ENCODE measurements at places on chromosomes 7 and 10.

DNA sequence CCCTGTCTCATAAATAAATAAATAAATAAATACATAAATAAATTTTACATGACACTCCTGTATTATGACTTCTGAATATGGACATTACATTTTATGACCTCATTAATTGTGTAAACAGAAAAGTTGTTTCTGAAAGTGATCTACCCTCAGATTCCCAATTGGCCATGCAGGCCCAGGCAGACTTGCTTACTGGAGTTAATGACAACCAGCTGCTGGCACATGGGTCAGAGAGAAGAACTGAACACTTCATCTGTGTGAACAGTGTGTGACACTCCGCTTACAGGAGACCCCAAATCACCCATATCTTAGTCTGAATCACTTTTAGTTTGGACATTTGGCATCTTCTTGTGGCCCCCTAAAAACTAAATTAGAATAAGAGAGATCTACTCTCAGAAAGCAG, 31.4 kb downstream of the PARP12 start:
- DNase-seq, result no peak

GRCh38 chr10:131213741-131214505, 97.6 kb downstream of the TCERG1L start:
- no peak for DNase-seq

DNA sequence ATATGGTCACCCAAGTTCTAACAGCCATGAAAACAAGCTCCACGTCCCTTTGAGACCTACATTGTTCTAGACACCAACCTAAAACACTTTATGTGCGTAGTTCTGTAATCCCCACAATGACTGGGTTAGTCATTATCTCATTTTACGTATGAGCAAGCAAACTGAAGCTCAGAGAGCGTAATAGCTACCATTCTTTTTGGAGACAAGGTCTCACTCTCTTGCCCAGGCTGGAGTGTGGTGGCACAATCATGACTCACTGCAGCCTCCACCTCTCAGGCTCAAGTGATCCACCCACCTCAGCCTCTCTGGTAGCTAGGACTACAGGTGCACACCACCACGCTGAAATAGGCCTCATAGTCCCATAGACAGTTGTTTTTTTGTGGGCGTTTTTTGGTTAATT, 10.5 kb downstream of the DAGLB start:
- DNase-seq, result no peak

GRCh38 chr10:110138197-110138812, 69.1 kb upstream of the MXI1 start:
- DNase-seq, result peak; percentile 79

DNA sequence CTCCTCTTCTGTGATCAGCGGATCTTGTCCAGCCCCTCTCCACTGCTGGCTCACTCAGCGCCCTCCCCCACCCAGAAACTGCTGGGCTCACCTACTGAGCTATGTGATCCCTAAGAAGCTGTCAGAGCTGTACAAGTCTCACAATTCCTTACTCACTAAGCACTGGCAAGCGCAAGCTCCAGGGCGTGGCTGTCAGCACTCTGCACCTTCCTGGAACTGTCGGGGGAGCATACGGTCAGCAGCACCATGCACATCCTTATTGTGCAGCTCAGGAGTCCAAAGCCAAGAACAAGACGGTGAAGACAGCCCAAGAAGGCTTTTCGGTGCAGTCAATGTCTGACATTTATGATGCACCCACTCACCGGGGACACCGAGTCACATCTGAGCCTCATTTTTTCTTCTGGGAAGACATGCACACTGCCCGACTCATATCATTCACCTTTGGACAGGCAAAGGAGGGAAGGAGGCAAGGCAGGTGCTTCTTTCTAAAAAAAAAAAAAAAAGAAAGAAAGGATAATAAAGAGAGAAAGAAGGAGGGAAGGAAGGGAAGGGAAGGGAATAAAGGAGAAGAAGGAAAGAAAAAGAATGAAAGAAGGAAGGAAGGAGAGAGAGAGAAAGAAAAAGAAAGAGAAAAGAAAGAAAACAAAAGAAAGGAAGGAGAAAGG, 56.3 kb downstream of the ASB13 start:
- DNase-seq, result no peak

GRCh38 chr7:42100156-42100508, 136.9 kb downstream of the GLI3 start:
- DNase-seq, result no peak

- no peak for DNase-seq
Observed at GRCh38 chr10:29102636-29103035, 186.2 kb upstream of the LYZL1 start.

GRCh38 chr10:30324448-30325110, 24.5 kb downstream of the MTPAP start:
- no peak for DNase-seq

GRCh38 chr7:129970816-129971215, 18.1 kb upstream of the UBE2H start:
- no peak for DNase-seq

GRCh38 chr10:29256586-29256985, 32.3 kb upstream of the LYZL1 start:
- DNase-seq, result no peak

GRCh38 chr7:50335795-50336754, 31.6 kb downstream of the IKZF1 start:
- no peak for DNase-seq

GRCh38 chr10:17882557-17882956, 69.2 kb upstream of the SLC39A12 start:
- no peak for DNase-seq

GRCh38 chr7:108232076-108232475, 101.9 kb upstream of the LAMB4 start:
- DNase-seq, result no peak

GRCh38 chr10:30384701-30385201, 35.7 kb upstream of the MTPAP start:
- DNase-seq, result peak; percentile 36

GRCh38 chr7:26165950-26166683, 14.1 kb downstream of the NFE2L3 start:
- DNase-seq, result no peak

GRCh38 chr10:6409971-6410643, 170.0 kb downstream of the PRKCQ start:
- DNase-seq, result no peak

DNA sequence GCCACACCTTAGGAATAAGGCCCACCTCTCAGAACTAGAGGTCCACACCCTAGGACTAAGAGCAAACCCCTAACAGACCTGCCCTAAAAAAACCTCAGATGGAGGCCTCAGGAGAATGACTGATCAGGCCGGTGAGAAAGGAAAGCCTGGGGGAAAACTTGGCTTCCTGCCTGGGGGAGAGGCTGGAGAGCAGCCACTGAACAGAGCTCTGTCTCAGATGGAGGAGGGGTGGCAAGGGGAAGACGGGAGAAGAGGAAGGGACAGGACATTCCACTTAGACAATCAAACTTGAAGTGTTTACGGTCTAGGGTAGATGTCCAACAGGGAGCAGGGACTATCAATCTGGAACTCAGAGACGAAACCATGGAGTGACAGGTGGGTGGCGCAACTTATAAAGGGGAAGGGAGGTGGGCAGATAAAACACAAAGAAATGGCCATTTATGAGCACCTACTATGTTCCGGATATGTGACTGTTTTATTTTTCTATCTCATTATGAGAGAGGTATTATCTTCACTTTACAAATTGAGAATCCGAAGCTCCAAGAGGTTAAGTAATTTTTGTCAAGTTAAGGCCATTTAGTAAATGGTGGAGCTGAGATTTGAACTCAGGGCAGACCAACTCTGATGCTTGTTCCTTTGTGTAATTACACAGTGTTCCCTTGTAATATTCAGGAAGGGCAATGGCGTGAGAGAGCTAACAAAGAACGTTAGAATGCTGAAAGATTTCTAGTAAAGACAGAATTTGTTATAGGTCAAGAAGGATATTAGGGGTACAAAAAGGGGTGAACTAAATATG, 82.6 kb downstream of the DNMBP start:
- DNase-seq, result peak; percentile 46

DNA sequence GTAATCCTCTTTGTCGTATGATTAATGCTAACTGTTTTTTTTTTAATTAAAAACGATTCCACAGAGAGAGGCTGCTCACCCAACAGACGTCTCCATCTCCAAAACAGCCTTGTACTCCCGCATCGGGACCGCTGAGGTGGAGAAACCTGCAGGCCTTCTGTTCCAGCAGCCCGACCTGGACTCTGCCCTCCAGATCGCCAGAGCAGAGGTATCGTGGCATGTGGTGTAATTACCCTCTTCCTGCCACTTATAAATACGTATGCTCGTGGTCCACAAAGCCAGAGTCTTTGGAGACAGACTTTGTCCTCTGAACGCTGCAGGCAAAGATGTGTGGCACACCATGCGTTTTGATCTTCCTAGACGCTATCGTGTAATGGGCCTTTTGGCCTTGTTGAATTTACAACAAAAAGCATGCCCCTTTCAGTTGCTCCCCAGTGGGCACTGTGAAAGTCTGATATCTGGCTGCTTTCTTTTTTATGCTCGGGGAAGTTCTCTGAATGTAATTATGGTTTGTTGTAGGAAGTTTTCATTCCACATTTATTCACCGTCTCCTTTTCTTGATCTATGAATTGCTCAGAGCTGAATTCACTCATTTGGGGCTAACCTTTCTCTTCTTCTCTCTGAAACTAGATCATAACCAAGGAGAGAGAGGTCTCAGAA, 33.6 kb upstream of the BTBD16 start:
- peak; percentile 92 for DNase-seq

DNA sequence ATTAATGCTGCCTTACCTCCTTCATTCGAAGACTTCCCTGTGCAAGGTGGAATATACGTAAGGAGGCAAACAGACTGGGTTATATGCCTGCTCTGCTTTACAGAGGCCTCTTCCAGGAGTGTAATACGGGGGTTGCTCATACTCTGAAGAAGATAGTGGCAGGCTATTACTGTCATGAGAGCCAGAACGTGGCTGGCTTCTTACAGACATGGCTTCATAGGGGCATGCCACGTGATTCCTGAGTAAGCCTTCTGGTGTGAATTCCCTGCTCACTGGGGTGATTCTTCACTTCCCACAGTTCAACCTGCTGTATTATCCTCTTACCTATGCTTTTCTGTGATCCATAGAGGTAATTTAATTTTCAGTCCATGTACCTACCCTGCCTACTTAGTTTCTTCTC, 141.8 kb downstream of the ST7 start:
- no peak for DNase-seq

DNA sequence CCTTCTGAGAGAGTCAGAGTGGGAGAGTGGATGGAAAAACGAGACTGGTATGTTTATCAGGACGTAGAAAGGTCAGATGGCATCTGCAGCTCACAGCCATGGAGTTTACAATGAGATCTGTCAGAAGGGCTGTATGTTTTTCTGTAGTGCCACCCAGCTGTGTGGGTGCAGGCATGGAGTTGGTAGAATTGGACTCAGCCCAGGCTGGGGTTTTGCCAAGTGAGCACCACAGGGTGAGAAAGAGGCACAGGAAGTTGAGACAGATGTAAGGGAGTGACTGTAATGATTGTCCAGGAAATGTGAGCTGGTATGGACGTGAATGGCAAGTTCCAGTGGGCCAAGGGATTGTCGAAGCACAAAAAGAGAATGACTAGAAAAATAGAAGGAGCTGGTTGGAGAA, 9.1 kb upstream of the ZYX start:
- peak; percentile 25 for DNase-seq

DNA sequence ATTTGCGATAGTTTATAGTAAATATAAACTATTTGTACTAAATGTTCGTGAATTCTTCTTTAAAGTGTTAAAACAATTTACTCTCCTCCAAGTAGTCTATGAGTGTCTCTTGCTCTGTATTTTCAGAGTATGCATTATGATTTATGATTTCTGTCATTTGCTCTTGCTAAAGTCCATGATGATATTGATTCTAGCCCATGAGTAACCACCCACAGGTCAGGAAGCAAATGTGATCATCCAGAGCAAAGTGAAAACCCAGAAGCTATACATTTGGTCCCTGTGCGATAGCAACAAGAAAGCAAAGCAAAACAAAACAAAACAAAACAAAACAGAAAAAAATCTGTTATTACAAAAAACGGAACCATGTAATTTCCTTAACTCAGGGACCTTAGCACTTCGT, 225.9 kb downstream of the HDAC9 start:
- DNase-seq, result no peak

DNA sequence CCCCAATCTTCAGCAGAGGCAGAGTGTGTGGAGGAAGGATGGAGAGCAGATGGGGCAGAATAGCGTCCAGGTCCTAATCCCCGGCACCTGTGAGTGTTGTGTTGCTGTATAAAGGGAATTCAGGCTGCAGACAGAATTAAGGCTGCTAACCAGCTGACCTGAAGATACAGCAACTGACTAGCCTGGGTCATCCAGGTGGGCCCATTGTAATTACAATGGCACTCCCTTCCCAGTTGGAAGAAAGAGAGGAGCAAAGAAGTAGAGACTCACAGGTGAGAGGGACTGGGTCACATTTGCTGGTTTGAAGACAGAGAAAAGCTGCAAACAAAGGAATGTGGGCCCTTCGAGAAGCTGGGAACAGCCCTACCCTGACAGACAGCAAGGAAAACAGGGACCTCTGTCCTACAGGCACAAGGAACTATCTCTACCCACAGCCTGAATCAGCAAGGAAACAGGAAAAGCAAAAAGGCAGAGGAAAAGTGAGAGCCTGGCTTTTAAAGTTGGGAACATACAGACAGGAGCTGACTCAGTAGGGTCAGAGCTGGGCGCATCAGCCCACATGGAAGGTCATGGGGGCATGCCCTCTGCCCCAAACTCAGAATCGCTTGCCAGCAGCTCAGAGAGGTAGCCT, 11.6 kb upstream of the TMEM72 start:
- no peak for DNase-seq

DNA sequence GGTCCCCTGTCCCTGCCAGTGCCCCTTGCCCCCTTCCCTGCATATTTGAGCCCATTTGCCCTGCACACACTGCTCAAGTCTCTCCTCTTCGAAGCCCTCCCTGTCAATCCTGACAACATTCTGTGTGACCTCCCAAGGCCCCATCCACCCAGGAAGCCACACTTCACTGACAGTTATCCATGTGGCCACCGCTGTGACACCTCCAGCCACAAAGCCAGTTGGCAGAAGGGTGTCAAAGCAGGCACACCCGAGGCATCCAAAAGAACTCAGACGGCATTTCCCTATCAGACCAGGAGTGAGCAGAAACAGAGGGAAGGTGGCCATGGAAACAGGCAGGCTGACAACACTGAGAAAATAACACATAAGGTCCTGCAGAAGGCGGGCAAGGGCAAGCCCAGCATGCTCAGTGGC, 4.6 kb downstream of the POLM start:
- DNase-seq, result no peak

DNA sequence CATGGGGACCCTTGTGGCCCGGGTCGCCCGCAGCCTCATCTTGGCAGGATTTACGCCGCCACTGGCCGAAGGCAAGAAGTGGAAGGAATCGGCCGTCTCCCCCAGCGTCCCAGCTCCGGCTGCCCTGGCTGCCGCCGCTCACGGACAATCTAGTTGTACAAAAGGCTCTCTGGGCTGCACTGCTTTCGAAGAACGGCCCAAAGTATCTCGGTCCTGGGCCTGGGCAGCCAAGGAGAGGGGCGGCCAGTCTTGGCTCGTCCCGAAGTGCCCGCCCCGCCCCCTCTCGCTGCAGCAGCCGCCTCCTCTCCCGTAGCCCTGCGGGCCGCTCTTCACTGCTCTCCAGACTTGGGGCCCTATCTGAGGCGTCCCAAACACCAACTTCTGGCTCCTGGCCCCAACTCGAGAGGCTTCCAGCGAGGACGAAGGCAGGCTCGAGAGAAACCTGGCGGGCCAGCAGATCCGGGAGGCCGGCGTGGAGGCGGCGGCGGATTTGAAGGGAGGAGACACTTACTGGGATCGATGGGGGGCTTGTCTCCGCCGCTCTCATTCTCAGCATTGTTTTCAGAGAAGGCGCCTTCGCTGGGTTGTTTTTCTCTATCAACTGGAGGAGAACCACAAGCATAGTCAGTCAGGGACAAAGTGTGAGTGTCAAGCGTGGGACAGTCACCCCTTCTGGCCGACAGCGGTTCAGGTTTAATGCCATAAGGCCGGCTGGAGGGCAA, 809 bp downstream of the HOXA9 start:
- no peak for DNase-seq

- no peak for DNase-seq
Observed at GRCh38 chr7:137961200-137962177, 40.4 kb downstream of the CREB3L2 start.
